Left kidney (tissue), 8 donors: ENCODE measurements at places on chromosomes 6 and 20. TPM values are rescaled to one million over a fixed set of nuclear protein-coding genes. Genes with fewer than 3 reads are reported as not detected.

The COL9A3 gene
- 10.3 TPM for polyA plus RNA-seq

The FANCE gene
- polyA plus RNA-seq, result 10.5 TPM

The NHSL1 gene
- 16.1 TPM for polyA plus RNA-seq

The CST5 gene
- polyA plus RNA-seq, result 0.18 TPM

The SIRPG gene
- not detected for polyA plus RNA-seq

The MAS1 gene
- 0.03 TPM for polyA plus RNA-seq

The PLA2G7 gene
- 2.6 TPM for polyA plus RNA-seq

The NHLRC1 gene
- 1.9 TPM for polyA plus RNA-seq

The TEAD3 gene
- 43.7 TPM for polyA plus RNA-seq

The HDGFL1 gene
- not detected for polyA plus RNA-seq

The BHLHE23 gene
- not detected for polyA plus RNA-seq

The CDSN gene
- polyA plus RNA-seq, result not detected

The FGD2 gene
- 2.5 TPM for polyA plus RNA-seq

The CTCFL gene
- polyA plus RNA-seq, result 2.8 TPM

The SIRPD gene
- not detected for polyA plus RNA-seq
